Left renal cortex interstitium (tissue), 4 donors: ENCODE measurements at places on chromosomes 1 and 21. TPM values are rescaled to one million over a fixed set of nuclear protein-coding genes. Genes with fewer than 3 reads are reported as not detected.

The CELA2B gene
- polyA plus RNA-seq = 1.4 TPM

- no peak for DNase-seq
These were observed 6.8 kb upstream of the ACKR1 start for GRCh38 chr1:159197561-159198557.

The OPRD1 gene
- 0.62 TPM for polyA plus RNA-seq

DNA sequence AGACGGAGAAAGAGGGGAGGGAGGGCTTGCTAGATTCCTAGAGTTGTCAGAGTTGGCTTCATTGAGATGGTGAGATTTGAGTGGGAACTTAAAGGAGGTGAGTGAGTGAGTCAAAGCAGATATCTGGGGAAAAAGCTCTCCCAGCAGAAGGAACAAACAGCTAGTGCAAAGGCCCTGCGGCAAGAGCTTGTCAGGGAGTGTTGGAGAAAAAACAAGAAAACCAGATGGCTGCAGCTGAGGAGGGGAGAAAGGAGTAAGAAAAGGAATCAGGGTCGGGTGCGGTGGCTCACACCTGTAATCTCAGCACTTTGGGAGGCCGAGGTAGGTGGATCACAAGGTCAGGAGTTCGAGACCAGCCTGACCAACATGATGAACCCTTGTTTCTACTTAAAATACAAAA is 40.3 kb upstream of the SPOCD1 start:
- no peak for DNase-seq

- DNase-seq = no peak
These were observed 11.1 kb downstream of the BARHL2 start for GRCh38 chr1:90705956-90706355.

DNA sequence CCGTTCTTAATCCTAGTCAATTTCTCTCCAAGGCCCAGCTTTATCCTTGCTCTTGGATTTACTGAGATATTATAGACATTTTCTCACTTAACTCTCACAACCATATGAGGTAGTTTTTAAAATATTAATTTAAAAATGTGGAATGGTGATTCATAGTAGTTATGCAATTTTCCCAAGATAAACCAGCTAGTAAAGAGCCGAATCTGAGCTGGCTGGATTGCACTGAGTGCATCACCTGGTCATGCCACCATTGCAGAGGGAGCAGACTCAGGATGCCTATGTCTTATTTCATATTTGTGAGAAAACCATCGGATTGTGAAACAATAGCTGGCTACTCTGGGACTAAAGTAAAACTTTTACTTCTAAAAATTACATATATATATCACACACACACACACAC is 494.0 kb downstream of the KCNT2 start:
- no peak for DNase-seq

DNA sequence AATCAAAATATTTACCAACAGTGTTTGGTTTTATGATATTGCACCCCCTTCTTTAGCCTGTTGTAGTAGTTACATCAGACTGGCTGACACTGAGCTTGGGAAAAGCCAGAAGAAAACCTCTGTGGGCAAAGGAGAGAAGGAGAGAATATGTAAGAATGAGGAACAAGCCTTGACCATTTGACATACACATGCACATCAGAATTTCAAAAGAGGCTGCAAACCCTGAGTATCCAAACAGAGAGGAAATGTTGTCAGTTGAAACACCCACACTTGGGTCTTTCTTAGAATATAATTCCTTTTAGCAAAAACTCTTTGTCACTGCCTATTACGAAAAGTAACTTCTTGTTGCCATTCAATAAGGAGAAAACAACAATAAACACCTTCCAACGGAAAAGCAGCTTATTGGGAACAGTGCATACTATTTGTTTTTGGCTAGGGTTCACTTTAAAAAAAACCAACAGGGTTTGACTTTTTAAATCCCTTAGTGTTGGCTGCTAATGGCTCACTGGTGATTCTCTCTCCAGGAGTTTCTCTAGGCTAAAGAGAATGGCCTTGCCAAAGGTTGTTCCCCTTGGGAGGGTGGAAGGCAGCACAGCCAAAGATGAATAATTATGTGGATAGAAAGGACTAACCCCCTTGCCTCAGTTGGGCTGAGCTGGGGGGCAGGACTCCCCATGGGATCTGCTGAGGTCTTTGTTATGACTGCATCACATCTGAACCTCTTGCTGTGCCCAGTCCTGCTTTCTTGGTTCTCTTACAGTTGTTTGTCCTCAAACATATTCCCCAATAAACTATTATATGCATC is 48.9 kb downstream of the GORAB start:
- no peak for DNase-seq

The SLC41A1 gene
- 24.5 TPM for polyA plus RNA-seq

DNA sequence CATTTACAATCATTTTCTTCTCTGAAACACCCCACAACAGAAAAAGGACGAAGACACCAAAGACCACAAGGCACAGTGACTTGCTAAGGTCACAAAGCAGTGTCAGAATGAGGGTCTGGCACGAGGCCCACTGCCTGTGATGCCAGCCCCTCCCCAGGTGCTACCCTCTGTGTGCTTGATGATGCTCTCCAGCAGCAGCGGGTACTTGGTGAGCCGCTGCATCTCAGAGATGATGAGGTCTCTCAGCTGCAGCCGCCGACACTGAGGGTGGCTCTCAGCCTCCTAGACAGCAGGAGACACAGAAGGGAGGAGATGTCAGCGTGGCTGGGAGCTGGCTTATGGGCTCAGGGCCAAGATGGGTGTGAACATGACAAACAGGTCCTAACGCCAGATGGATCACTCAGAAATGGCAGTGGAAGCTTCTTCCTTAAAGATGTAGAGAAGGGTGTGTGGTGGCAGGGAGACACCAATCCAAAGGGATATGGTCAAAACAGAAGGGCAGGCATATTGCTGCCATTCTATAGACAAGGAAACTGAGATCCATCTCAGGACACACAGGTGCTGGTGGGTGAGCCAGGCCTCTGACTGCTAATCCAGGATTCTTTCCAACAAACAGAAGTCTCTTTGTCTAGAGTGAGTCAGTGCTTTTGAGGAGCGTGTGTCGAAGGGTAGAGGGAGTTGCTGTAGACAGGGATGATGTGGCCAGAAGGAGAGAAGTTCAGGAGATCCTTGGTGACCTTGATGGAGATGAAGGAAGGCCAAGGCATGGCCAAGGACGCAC is 25.6 kb downstream of the LRRC71 start:
- no peak for DNase-seq

- DNase-seq = no peak
These were observed 118.2 kb upstream of the HOOK1 start for GRCh38 chr1:59696421-59697115.

The C1QC gene
- polyA plus RNA-seq = 9.4 TPM

- no peak for DNase-seq
These were observed 21.4 kb downstream of the GPA33 start for GRCh38 chr1:167068761-167069160.

The IGSF9 gene
- 16.1 TPM for polyA plus RNA-seq

- no peak for DNase-seq
These were observed 6.1 kb downstream of the DMRTB1 start for GRCh38 chr1:53465023-53465957.

- no peak for DNase-seq
These were observed 90.7 kb upstream of the GFI1 start for GRCh38 chr1:92577261-92577895.

The AMY1B gene
- not detected for polyA plus RNA-seq

- DNase-seq = no peak
These were observed 164.2 kb upstream of the PTBP2 start for GRCh38 chr1:96557336-96557735.

DNA sequence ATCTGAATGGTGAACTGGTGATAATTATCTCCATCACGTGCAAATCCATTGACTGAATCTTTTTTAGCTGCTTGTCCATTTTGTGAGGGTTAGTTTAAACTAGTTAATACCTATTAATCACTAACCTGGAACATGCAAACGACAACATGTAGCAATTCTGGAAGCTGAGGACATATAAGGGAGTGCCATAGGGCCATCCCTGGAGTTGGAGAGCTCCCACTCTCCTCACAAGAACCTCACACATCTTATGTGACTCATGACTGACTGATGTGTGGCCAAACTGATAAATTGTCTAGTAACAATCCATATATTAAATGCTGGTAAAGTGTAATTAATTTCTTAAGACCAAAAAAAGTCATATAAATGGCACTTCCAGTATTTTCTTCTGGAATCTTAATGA is 62.9 kb upstream of the HOOK1 start:
- no peak for DNase-seq

DNA sequence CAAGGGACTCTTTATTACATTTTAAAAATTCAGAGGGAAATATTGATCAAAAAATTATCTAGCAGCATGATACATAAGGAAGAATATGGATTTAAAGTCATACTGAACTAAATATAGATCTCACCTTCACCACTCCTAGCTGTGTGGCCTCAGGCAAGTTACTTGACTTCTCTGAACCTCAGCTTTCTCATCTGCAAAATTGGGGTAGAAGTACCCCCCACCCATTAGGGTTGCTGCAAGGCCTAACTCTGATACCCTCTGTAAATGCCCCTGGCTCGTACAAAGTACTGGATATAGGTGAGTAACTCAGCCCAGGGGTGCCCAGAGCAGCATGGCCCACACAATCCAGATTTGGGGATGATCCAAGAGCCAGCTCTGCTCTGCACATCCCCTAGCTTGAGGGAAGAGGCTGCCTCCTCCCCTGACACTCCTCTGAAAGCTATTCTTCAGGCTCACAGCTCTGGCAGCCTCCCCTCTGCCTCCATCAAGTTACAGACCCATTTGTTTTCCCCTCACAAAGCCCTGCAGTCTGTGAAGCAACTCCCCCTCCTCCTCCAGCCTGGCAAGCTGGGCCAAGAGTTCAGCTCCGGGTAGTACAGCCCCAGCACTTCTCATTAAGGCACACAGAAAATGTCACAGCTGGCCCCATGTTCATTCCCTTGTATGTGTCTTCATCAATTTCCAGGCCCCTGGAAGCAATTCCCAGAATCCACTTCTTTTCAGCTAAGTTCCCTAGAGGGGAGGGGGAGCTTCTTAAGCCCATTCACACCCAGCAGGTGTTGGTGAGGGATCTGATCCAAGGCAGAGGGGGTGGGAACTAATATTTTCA is 143.7 kb downstream of the PLPP3 start:
- DNase-seq = no peak

DNA sequence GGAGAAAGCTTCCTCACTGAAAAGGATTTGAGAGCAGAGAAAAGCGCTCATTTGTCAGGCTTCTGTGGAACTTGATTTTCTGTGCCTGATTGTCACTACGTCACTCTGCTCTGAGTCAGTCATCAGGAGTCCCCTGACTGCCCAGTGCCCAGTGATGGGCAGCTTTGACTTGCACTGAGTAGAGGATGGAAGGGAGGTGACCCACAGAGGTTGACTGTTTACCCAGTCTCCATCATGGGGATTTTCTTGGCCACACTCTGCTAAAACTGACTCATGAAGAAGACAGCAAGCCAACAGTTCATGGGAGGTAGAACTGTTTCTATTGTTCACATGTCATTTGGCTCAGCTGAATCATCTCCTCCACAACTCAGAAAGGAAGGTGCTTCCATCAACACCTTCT is 82.1 kb upstream of the DUSP10 start:
- DNase-seq = no peak

GRCh38 chr21:34510148-34511142 is 1.6 kb downstream of the KCNE1 start:
- DNase-seq = no peak

- peak; percentile 61 for DNase-seq
These were observed 1.1 kb upstream of the CACYBP start for GRCh38 chr1:174998569-174999215.

- no peak for DNase-seq
These were observed 34.4 kb upstream of the PSMB2 start for GRCh38 chr1:35675773-35676172.

The UBXN10 gene
- 5.9 TPM for polyA plus RNA-seq

- DNase-seq = no peak
These were observed 24.4 kb downstream of the DUSP10 start for GRCh38 chr1:221717485-221717853.

DNA sequence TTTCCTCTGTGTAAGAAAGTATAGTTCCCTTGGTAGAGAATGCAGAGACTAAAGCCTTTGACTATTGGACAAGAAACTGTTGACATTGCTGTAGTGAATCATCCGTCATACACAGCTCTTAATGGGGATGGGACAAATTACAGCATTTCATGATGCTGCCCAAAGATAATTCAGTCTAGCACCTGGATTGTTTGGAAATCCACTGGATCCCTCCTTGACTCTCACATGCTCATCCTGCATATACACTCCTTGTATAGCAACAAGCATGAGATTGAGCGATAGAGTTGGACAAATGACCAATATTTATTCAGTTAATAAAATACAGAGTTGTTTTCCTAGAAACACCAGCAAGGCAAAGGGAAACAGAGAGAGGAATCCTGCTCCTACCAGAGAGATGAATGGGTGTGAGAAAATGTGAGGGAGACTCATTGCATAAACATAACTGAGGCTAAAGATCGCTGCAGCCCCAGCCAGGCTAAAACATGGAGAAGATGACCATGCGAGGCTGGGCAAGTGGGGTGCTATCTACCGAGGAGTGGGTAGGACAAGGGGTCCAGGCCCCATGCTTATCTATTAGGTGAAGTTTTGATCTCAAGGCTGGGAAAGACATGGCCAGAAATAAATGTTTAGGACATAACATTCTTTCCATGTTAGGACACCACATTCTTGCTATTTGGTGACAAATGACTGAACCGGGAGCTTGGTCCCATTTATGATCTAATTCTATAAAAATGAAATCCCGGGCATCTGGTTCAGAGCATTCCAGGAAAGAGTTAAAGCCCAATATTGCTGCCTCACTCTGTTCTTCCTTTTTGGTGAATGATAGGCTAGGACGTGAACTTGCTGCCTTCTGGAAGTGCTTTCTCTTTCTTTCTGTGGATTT is 153.2 kb downstream of the TGFB2 start:
- DNase-seq = no peak

- DNase-seq = no peak
These were observed 671 bp upstream of the PYGO2 start for GRCh38 chr1:154962156-154962749.

DNA sequence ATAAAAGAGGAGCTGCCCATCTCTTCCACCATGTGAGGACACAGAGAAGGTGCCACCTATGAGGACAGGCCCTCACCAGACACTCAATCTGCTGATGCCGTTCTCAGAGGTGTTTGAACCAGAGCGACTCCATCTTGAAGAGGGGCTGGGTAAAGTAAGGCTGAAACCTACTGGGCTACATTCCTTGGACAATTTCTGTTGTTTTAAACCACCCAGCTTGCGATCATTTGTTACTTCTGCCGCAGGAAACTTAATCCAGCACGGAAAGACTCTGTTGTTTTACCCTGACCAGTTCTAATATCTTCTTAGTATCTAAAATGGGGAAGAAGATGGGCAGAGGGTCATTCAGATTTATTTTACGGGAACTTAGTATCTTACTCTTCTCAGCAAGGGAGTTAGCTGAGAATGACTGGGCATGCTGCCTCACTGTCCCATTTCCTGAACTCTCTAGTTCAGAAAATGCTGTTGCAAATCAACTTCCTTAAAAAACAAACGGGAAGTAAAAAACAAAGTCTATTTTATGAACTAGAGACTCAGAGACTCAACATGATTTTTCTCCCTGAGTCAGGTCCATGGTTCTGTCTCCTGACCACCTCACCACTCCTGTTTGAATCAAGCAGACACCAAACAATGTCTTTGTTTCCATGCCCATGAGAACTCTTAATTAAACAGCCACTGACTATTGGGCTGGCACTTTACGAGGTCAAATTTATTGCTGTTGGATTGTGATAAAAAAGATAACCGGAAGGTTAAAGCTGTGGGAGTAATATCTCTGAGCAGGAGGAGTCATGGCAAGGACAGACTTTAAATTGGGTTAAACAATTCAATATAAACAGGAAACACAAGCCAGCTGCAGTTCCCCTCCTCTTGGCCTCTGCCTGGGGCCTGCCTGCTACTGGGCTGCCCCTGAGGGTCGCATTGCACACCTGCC is 23.8 kb upstream of the IFNAR1 start:
- DNase-seq = no peak

The NHLH1 gene
- polyA plus RNA-seq = 0.27 TPM
